ENCODE measurements at places on chromosomes 1 and 21.

GRCh38 chr1:38787041-38787440 lies 72.5 kb downstream of the RRAGC start:
- DNase-seq = no peak

- DNase-seq = no peak
Measured at GRCh38 chr1:177976596-177976995, 6.7 kb upstream of the SEC16B start.

GRCh38 chr1:21537932-21538630 lies 28.9 kb downstream of the ALPL start:
- no peak for DNase-seq

DNA sequence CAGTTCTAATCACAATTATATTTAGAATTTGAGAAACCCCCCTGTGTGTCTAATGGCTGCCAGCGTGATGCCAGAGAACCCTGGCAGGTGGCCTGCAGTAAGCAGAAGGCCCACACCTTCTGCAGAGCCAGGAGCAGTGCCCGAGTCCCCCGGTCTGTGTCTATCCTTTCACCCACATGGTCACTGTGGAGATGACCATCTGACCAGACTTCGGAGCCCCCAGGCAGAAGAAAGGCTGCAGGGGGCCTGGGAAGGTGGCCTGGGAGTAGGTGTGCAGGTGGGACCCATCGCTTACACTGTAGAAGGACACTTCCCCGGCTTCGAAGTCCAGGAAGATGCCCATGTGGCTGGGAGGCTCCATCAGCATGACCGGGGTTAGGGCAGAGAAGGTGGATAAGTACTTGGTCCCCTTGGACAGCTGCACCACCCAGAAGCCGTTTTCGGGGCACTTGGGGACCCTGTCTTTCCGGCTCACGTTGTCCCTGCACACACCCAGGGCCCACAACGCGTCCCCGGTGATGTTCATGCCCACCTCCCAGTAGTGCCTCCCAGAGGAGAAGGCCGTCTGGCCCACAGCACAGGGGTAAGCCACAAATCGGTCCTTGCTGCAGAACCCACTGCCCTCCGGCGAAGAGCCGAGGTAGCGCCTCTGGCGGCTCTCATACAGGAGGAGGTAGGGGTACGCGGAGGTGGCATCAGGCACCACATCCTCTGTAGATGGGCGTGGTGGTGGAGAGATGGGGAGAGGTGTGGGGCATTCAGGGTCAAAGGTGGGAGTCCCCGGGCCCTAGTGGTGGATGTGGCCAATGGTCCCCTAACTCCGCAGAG lies 1.6 kb upstream of the TRIM11 start:
- no peak for DNase-seq

GRCh38 chr1:174209347-174210187 lies 50.2 kb downstream of the RABGAP1L start:
- DNase-seq = peak; percentile 67

DNA sequence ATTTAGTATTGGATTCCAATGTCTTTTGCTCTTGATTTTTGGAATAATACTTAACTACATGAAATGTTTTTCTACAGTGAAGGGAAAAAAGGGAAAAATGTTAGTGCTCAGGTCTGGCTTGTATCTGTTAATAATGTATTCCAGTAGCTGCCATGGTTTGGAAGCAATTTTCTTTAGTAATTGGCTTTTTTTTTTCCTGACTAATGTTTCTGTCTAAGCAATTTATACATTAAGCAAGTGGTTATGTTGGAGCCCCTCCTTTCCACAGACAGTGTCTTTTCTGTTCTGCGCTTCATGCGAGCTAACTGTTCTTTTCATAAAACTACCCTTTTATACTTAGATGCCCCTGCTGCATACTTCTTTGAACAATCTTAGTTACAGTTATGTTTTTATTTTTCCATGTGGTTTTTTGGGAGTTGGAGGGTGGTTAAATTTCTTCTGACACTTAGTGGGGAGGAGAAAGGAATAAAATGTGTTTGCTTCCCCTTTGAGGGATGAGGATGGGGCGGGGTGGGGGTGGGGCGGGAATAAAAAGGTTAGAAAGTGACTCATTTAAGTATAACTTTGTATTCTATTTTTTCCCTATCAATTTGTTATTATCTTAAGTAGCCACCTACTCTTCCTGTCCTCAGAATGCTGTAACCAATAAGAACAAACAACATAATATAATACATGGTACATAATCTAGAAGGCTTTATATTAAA lies 83.1 kb downstream of the CLIC4 start:
- no peak for DNase-seq

DNA sequence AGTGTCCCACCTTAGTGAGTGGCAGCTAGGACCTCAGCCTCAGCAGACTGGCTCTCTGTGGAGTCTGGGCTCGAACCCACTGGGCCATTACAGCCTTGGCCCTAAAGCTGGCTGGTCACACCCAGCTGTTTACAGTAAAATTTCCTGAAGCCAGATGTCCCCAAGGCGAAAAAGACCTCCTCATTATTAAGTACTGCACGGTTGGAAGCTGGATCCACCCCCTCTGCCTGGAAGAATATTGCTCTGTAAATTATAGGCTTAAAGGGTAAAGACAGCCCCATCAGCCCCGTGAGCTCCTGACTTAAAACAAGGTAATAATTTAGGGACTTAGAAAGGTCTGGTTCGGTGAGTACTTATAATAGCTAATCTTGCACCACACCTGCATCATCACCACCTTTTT lies 30.3 kb upstream of the TMEM51 start:
- DNase-seq = no peak

DNA sequence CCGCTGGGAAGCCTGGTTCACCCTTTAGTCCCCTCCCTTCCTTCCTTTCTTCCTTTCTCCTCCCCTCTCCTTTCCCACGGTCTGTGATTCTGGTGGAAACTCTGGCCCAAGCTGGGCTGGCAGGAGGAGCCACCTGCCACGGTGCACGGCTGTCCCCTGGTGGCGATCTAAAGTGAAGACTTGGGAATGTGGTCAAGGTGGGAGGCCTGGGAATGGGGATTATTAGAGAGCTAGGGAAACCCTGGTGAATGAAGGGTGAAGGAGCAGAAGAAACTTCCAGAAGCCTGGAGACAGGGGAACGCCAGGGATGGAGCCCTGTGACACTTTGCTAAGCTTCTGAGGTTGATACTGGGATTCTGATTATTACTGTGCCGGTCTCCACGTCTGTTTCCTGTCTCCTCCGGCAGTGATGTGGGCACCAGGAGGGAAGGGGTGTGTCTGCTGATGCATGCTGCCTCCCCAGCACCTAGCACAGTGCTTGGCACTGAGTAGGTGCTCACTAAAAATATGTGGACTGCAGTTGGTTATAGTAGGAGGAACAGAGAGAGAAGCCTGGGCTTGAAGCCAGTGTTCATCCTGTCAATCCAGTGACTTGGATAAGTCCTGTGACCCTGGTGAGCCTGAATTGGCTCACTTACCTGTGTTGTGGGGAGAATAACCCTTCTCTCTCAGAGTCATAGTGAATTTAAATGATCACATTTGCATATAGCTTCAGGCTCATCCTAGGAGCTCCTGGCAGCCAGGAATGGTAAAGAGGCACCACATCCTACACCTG lies 71.2 kb upstream of the NBPF3 start:
- peak; percentile 57 for DNase-seq
